Peyer's patch (tissue), 4 donors: ENCODE measurements at places on chromosomes 12 and 14.

- no peak for DNase-seq
Measured at GRCh38 chr14:93480867-93481266, 50.1 kb downstream of the UNC79 start.

- DNase-seq, result no peak
Measured at GRCh38 chr12:124963211-124963610, 25.7 kb downstream of the DHX37 start.

- DNase-seq, result no peak
Measured at GRCh38 chr14:70885343-70886022, 21.8 kb upstream of the PCNX1 start.

GRCh38 chr12:66188584-66189485, at the start of gene IRAK3:
Gene IRAK3 (plus strand): TSS chr12:66189214. CDS start chr12:66189300, 86 bp downstream.
- peak; percentile 57 for DNase-seq

DNA sequence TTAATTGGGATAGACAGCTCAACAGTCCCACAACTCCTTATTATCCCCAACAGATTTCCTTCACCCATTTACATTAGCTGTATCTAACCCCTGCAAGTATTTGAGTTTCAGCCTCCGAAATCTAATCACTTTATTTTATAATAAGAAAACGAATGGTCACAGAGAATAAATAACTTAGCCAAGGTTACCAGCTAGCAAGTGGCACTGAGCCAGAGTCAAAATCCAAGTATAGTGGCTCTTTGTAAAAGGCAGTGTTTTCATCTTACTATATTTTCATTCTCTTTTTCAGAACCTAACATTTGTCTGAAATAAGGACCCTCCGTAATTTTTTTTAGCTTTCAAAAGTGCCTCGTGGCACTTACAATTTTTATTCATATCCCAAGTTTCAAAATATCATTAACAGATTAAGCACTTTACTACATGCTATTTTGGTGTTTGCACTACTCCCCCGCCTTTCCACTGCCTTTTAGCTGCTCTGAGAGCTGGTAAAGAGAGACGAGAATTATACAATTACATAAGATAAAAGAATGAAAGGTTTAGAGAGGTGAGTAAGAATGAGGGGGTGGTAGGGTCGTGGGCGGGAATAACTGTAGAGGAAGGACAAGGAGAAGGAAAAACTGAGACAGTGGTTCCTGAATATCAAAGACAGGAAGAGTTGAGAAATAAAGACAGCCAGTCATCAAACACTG, 3.7 kb upstream of the USP15 start:
- no peak for DNase-seq

- DNase-seq, result no peak
Measured at GRCh38 chr14:30573966-30574365, 15.0 kb downstream of the G2E3 start.

DNA sequence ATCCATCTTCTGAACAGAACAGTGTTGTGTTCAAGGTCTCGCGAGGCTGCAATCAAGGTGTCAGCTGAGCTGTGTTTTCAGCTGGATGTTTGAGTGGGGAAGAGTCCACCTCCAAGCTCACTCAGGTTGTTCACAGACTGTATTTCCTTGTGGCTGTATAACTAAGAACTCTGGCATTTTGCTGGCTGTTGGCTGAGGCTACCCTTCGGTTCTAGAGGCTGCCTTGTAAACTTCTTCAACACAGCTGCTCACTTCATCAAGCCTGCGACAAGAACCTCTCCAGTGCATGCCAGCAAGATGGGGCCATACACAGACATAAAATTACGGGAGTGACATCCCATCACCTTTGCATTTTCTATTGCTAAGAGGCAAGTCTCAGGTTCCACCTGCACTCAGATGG, 12.7 kb downstream of the FOS start:
- DNase-seq, result peak; percentile 36

DNA sequence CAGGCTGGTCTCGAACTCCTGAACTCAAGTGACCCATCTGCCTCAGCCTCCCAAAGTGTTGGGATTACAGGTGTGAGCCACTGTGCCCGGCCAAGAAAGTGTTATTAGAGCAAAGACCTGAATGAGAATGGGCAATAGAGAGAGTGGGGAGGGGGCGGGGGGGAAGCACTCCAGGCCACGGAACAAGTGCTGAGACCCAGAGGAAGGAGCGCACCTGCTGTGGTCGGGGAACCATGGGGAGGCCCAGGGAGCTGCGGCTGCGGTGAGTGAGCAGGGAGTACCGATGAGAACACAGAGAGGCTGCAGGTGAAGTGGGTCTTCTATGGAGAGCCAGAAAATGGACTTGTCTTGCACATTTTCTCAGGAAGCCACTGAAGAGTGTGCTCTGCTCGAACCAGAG, 10.8 kb downstream of the SMIM41 start:
- DNase-seq, result no peak

DNA sequence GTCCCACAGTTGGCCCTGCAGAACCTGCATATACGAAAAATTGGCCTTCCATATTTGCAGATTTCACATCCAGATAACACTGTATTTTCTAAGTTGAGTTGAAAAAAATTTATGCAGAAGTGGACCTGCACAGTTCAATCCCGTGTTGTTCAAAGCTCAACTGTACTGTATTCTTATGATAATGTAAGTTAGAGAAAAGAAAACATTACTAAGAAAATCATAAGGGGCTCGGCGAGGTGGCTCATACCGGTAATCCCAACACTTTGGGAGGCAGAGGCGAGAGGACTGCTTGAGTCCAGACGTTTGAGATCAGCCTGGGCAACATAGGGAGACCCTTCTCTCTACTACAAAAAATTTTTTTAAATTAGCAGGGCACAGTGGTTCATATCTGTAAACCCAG, 18.2 kb upstream of the SLC35E3 start:
- no peak for DNase-seq

DNA sequence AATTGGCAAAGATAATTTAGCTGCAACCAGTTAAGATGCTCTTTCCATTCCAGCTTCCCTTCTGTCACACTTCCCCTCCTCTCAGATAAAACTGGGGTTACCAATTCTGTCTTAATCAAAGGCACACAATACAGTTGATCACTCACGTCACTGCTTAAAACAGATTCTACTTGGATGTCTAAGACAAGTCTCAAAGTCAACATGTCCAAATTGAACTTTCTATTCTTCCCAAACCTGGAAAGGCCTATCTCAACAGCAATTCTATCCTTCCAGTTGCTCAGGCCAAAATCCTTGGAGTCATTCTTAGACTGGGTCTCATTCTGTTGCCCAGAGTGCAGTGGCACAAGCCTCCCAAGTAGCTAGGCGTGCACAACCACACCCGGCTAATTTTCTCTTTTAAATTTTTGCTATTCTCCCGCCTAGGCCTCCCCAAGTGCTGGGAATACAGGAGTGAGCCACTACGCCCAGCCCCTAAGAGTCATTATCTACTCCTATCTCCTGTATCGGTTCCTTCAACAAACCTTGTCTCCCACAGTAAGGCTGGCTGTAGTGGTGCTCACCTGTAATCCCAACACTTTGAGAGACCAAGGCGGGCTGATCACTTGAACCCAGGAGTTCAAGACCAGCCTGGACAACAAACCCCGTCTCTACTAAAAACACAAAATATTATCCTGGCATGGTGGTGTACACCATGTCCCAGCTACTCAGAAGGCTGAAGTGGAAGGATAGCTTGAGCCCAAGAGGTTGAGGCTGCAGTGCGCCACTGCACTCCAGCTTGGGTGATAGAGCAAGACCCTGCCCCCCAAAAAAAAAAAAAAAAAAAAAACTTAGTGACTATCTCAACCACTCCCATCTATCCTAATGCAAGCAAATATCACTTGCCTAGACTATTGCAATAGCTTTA, 4.7 kb downstream of the RPS29 start:
- no peak for DNase-seq

DNA sequence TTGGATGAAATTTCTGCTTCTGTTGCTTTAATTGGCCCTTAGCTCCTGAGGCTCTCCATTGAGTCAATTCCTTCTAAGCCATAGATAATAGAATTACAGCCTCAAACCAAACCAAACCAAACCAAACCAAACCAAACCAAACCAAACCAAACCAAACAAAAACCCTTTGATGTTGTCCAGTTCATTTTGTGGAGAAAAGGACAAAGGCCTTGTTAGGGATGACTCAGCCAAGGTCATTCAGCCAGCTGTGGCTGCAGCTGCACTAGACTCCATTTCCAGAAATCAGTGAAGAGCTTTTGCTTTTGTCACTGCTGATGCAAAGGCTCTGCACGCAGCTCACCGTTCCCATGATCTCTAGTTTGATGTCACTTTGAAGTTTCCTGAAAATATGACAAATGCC, 82.2 kb upstream of the RMST start:
- DNase-seq, result no peak

GRCh38 chr12:43306066-43306465, 245.9 kb downstream of the ADAMTS20 start:
- no peak for DNase-seq

GRCh38 chr14:21014761-21015190, 10.1 kb downstream of the NDRG2 start:
- DNase-seq, result peak; percentile 94

DNA sequence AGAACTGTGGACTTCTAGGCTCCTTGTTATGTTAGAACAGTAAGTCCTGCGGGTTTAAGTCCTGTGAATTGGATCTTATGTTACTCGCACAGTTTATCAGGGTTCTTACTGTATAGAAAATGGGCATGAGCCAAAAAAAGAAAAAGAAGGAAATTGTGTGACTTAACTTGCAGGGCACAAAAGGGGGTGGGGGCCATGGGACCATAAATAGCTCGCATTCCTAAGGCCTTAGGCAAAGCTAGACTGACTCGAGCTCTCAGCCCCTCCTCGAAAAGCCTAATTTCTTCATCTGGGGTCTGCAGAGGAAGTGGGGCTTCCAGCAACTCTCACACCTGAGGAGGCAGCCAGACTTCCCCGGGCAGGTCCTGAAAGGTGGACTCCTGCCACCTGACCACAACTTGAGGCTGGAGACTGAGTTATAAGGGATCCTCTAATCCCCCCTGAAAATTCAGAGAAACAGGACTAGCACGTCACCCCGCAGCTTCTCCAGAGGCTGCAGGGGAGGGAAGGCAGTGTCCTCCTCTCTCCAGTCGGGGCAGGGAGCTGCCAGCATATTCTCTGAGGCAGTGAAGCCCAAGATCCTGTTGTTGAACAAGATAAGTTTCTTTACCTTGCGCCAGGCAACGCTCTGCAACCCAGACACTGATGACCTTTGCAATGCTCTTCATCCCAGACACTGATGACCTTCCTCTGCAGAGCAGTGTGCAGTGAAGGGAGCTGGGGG, 280.5 kb downstream of the PCNX1 start:
- DNase-seq, result no peak

GRCh38 chr14:105144026-105144665, 24.4 kb downstream of the JAG2 start:
- peak; percentile 46 for DNase-seq
